Natural killer cell (primary cell): ENCODE measurements at places on chromosomes 12 and 14. TPM values are rescaled to one million over a fixed set of nuclear protein-coding genes. Genes with fewer than 3 reads are reported as not detected.
A peak's percentile ranks its signal among the peaks of the same experiment; 100 is the strongest.

DNA sequence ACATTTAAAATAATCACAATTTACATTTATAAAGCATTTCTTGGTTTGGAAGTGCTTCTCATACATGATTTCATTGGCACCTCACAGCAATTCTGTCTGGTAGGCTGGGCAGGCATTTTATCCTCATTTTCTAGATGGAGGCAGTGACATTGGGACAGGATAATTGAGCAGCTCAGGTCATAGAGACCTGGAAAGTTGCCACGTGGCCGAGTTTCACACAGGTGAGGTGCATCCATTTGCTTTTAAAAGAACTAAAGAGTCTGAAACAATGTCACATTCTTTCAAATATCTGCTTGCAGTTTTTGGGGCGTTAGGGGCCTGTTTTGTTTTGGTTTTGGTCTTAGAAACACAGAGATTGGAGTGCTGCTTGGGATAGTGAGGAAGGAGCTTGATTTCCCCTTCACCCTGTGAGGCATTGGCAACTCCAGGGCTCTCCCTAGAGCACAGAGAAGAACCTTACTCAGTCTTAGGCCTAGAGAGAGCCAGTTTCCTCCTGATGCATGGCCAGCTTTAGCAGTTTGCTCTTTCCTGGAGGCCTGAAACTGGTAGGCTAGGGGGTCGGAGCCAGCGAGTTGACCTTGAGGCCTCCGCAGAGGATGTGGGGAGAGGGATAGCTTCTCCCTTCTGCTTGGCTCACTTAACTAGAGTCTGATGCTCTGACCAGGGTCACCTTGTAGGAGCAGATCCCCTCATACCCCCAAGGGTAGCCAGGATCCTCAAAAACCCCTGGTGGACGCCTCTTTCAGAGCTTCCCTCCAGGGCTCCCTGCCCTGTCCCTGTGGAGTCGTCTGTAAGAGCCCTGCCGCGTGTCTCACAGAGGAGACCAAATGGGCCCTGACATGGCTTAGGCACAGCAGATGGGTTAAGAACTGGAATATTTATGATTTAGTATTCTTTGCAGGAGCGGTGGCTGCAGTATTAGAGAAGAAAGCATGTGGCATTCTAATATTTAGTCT, 34.9 kb upstream of the JDP2 start:
- DNase-seq = no peak

- DNase-seq = no peak
Observed at GRCh38 chr12:95096378-95096777, 23.0 kb upstream of the NR2C1 start.

- no peak for DNase-seq
Observed at GRCh38 chr12:2324387-2324786, 271.6 kb downstream of the CACNA1C start.

DNA sequence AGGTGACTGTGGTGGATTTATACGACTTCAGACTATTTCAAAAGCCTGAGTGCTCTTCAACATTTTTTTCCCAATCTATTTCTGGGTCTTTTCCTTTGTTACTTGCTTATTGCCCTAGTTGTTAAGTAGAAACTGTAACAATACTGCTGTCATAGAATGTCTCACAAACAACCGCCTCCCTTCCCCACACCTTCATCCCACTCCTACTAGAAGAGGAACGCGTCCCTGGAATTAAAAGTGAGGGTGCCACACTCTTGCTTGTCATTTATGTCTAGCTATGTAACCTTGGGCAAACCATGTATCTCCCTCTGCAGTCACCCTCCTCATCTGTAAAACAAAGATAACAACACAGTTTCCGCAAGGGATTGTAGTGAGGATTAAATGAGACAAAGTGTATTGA, 8.6 kb downstream of the BRAP start:
- no peak for DNase-seq

- no peak for DNase-seq
Observed at GRCh38 chr12:104499668-104500332, 43.1 kb downstream of the CHST11 start.

DNA sequence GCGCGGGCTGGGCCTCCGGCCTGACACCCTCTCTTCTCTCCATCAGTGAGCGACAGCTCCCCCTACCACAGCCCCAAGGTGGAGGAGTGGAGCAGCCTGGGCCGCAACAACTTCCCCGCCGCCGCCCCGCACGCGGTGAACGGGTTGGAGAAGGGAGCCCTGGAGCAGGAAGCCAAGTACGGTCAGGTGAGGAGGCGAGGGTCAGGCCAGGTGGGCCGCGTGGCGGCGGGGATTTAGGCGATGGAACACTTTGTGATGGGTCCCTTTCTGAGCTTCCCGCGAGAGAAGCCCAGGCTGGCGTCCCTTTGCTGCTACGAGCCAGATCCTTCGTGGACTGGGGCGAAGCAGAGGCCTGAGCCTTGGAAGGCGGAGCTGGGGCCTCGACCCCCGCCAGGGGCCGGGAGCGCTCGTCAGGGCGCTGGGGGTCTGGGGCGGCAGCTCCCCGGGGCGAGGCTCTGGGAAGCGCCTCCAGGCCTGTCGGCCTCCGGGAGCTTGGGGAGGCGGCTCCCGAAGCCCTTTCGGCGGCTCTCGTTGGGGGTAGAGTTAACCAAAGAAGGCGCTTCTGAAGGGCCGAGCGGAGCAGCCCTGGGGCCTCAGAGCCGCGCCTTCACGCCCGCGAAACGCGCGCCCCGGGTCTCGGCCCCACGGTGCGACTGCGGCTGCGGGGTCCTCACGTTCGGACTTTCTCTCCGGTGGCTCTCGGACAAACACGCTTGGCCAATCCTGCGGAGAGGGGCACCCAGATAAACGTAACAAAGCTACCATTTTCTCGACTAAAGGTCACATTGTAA, 5.0 kb downstream of the PAX9 start:
- no peak for DNase-seq

GRCh38 chr14:51109651-51110050, 14.7 kb upstream of the TRIM9 start:
- DNase-seq = no peak

DNA sequence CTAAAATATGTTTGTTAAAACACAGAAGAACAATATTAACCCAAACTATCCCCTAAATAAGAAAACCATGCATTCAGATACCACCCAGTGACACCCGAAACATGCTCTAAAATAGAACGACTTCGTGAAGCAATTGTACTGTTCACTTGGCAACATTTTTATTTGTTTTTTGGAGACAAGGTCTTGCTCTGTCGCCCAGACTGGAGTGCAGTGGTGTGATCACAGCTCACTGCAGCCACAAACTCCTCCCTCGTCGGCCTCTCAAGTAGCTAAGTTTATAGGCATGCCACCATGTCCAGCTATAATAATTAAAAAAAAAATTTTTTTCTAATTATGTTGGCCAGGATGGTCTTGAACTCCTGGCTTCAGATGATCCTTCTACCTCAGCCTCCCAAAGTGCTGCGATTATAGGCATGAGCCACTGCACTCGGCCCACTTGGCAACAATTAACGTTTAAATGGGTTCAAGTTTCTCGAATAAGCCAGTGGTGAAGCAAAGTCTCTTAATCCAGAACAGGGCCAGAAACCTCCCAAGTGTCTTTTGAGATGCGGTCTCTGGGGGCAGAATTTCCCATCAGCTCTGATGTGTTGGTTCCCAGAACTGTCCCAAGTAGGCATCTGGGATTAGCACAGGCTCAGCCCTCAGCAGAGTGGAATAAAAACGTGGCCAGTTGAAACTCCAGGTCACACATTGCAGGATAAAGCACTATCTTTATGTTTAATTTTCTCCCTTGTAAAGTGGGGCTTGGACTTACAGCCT, 74.5 kb downstream of the TMCC3 start:
- no peak for DNase-seq

DNA sequence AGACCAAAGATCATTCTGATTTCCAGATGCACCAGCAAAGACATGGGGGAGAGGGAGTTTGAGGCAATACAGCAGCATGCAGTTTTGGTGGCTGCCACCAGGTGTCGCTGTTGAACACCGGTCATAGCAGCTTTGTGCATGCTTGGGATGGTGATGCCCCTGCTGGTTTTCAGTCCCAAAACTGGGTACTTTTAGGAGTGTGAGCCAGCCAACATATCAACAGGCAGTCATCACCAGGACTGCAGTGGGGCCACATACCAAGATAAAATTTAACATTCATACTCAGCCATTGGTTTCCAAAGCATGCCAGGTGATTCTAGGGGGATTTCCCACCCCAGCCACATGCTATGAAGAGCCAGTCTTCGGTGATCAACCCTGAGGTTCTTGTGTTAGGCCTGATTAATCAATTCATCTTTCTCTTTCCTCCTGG, 64.2 kb downstream of the PHETA1 start:
- peak; percentile 46 for DNase-seq

DNA sequence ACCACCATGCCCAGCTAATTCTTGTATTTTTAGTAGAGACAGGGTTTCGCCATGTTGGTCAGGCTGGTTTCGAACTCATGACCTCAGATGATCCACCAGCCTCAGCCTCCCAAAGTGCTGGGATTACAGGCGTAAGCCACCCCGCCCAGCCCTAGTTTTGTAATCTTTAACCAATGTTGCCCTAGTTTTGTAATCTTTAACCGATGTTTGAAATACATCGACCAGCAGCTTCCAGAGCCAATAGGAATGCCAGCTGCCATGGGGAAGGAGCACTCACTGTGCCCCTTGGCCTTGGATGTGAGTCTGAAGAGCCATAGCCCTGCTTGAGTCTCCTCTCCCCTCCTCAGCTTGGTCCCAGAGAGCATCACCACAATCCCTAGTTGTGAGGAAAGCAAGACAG, 209.3 kb upstream of the RGS6 start:
- DNase-seq = no peak

Gene IL26
- total RNA-seq = not detected

DNA sequence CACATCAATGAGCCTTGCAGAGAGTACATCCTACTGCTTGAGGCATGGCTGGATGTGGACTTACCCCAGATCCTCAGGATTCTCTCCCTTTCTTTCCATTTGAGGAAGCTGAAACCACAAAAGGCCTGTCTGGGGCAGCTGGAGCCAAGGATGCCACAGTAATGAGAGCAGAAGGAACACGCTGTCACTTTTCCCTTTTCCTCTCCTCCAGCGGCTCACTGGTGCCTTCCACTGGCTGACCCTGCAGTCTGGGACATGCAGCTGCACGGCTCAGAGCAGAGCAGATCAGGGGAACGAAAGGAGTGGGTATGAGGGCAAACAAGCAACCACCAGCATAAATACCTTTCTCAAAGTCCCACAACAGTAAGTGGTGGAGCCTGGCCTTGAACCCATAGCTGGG, 78.2 kb downstream of the GAS2L3 start:
- no peak for DNase-seq

Gene CD163
- 2.9 TPM for total RNA-seq

DNA sequence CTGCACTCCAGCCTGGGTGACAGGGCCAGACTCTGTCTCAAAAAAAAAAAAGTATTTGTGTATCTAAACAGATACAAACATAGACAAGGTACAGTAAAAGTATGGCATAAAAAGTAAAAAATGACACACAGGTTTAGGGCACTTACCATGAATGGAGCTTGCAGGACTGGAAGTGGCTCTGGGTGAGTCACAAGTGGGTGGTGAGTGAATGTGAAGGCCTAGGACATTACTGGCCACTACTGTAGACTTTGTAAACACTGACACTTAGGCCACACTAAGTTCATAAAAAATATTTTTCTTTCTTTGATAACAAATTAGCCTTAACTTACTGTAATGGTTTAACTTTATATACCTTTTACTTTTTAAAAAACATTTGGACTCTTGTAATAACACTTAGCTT, 38.0 kb upstream of the EIF5 start:
- DNase-seq = no peak

DNA sequence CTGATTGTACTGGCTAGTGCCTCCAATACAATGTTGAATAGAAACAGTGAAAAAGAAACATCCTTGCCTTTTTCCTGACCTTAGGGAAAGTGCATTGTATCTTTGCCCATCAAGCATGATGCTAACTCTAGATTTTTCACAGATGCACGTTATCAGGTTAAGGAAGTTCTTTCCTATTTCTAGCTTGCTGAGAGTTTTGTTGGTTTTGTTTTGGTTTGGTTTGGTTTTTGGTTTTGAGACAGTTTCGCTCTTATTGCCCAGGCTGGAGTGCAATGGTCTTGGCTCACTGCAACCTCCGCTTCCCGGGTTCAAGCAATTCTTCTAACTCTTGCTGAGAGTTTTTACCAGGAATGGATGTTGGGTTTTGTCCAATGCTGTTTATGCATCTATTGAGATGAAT, 89.0 kb downstream of the BRMS1L start:
- DNase-seq = no peak

DNA sequence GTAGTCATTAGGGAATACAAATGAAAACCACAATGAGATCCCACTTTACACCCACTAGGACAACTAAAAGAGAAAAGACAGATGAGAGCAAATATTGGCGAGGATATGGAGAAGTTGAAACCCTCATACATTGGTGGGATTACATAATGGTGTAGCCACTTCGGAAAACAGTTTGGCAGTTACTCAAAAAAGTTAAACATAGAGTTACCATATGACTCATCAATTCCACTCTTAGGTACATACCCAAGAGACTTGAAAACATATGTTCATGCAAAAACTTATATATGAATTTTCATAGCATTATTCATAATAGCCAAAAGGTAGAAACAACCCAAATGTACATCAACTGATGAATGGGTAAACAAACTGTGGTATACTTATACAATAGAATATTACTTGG, 27.1 kb downstream of the ALDH1L2 start:
- no peak for DNase-seq

GRCh38 chr14:68951035-68951797, 27.9 kb downstream of the ACTN1 start:
- DNase-seq = no peak

DNA sequence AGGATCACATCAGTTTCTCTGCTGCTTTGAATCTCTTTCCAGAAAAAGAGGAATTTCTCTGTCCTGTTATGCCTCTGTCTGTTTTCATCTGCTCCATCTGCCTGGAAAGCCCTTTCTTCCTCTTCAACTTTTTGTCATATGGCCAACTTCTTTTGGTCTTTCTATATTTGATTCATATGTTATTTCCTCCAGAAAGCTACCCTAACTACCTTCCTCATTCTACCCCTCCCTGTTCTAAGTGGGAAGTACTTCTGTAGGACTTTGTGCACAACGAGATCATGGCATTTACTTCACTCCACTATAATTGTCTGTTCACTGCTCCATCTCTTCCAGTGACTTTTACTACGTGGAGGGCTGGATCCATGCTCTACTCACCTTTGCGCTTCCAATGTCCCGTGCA, 5.9 kb downstream of the CLEC4D start:
- no peak for DNase-seq

DNA sequence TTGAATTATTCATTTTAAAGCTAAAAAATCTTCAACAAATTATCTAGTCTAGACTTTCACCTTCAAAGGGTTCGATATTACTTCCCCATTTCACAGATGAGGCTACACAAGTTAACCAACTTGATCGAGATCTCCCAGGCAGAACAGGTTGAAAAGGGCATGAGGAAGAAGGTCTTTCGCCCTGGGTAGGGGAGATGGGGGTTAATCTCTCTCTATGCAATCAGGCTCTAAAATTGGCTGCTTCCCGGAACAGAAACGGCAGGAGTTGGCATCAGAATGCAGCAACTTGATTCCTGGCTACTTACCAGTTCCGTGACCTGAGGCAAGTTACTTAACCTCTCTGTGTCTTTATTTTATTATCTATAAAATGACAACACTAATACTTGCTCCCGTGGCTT, 2.4 kb upstream of the CISTR start:
- no peak for DNase-seq
